ENCODE measurements at places on chromosomes 12 and 14. TPM values are rescaled to one million over a fixed set of nuclear protein-coding genes. Genes with fewer than 3 reads are reported as not detected.

JPH4 gene
- total RNA-seq = not detected

LUM gene
- total RNA-seq = 747 TPM

HOXC11 gene
- not detected for total RNA-seq

ENDOU gene
- total RNA-seq = not detected

EMP1 gene
- 465 TPM for total RNA-seq

NFATC4 gene
- total RNA-seq = 54.5 TPM

A2ML1 gene
- total RNA-seq = not detected

GPR137C gene
- 0.39 TPM for total RNA-seq

LRCOL1 gene
- not detected for total RNA-seq

TAS2R8 gene
- not detected for total RNA-seq

TGFB3 gene
- total RNA-seq = 26.2 TPM

ABHD12B gene
- not detected for total RNA-seq

ALDH1L2 gene
- 53.7 TPM for total RNA-seq

TSHR gene
- not detected for total RNA-seq

LGR5 gene
- 0.50 TPM for total RNA-seq

SOAT2 gene
- total RNA-seq = not detected

HOXC9 gene
- not detected for total RNA-seq

SLC17A8 gene
- total RNA-seq = not detected

MYF6 gene
- total RNA-seq = not detected

CLEC1A gene
- 2.4 TPM for total RNA-seq

SERPINA9 gene
- total RNA-seq = not detected

TMEM30B gene
- not detected for total RNA-seq

PPHLN1 gene
- 46.4 TPM for total RNA-seq

BEST3 gene
- not detected for total RNA-seq

Data from cardiac ventricle fibroblast (primary cell).